Cerebellar cortex (tissue), 1 donor: ENCODE measurements at places on chromosomes 7 and 10.
A peak's percentile ranks its signal among the peaks of the same experiment; 100 is the strongest.

- DNase-seq, result peak; percentile 87
Measured at GRCh38 chr10:111102359-111102837, 25.6 kb downstream of the ADRA2A start.

DNA sequence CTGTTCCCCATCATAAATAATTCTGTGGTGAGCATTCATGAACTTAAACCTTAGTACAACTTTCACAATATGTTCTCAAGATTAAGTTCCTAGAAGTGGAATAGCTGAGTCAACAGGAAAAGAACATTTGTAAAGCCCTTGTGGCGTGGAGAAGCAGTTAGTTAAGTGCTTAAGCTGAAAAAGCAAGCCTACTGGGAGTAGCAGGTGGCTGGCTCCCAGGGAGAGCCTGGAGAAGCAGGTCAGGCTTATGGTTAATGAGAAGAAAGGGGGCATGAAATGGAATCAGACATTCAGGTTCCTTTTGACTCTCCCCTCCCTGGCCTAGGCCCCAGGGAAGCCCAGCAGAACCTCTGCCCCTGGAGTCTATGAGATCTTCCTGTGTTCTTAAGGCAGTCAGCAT is 35.3 kb downstream of the VSTM4 start:
- DNase-seq, result no peak

GRCh38 chr10:78996792-78997129 is 72.0 kb upstream of the ZMIZ1 start:
- DNase-seq, result no peak

DNA sequence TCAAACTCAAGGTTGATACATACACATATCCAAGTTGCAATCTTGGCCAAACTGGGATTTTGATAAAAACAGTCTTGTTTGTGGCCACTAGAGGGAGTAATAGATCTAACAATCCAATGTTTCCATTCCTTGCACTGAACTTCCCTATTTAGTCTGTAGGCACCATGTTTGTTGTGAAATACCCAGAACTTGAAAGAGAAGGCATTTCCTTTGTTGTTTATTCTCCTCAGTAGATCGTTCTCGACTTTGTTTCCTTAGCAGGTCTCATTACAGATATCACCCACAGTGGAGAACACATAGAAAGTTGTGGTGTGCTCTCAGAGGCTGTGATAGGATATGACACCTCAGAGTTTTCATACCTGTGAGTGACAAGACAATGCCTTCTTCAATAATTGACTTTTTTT is 70.3 kb upstream of the MXI1 start:
- peak; percentile 85 for DNase-seq

DNA sequence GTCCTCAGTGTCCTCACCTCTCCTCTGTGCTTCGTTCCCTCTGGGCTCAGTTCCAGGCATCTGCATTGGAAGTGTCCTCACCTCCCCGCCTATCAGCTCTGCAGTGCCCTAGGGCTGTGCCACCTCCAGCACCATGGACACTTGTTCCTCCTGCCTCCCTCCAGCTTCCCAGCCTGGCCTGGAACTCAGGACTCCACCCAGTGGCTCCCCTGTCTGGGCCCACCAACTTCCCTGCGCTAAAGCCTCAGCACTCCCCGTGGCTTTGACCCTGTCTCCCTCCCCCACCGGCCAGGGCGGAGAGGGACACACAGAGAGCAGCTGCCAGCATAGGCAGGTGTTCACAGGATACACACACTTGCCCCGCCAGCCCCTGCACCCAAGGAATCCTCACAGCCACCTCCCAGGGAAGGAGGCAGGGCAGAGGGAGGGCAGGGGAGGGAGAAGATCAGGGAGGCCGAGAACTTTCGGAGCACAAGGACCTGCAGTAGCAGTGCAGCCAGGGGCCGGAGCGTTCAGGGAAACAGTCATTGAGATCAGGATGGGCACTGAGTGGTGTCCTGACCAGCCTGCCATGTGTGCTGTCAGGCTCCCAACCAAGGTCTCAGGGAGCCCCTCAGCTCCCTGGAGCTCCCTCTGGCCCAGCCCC is 31.3 kb downstream of the ANXA8 start:
- DNase-seq, result no peak
